ENCODE measurements at places on chromosomes 3 and 15.

- no peak for DNase-seq
These were observed 51.0 kb downstream of the PLCL2 start for GRCh38 chr3:16935781-16936180.

DNA sequence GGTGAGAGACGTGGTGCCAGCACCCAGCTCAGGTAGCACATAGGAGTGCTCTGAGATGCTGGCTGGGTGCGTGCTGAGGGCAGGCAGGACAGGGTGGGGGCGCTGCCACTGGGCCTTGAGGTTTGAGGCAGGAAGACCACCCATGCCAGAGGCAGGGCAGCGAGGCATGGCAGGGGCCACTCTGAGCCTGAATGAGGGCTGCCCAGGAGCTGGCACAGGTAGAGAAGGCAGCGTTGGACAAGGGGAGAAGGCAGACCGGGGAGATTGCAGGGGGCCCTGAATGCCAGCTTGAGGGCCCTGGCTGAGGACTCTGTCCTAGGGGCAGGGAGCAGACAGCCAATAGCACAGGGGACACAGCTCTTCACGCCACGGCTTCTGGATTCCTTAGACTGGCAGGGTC is 50.2 kb downstream of the ADAMTS7 start:
- DNase-seq, result peak; percentile 0

DNA sequence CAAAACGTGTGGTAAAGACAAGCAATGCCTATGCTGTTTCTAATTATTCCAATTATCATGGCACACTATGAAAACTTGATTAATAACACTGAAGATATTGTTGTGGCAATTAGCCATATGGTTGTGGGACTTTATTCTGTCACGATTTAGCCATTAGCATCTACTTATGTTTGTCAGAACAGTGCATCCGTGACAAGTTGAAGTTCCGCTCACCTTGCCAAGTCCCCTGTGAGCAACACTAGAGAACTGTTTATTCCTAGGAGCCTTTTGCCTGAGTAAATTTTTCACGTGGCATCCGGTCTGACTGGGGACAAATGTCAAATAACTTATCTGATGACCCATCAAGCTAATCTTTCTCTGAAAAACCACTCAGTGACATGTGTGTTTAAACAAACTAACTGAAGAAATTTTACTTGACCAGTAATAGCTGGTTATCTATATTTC is 403.3 kb downstream of the TBC1D5 start:
- DNase-seq, result no peak

- DNase-seq, result peak; percentile 62
These were observed 5.6 kb downstream of the RBP1 start for GRCh38 chr3:139533781-139534454.

GRCh38 chr15:68524753-68525584 is 53.8 kb upstream of the CORO2B start:
- no peak for DNase-seq

- no peak for DNase-seq
These were observed 43.8 kb downstream of the TRAK1 start for GRCh38 chr3:42134867-42135464.

Measured in nephron progenitor cell (in vitro differentiated cells).